ENCODE measurements at places on chromosomes 4 and X.

- DNase-seq: peak; percentile 62
Measured at GRCh38 chr4:99405433-99406115, 29.6 kb downstream of the ADH7 start.

- no peak for DNase-seq
Measured at GRCh38 chr4:6472008-6472386, 417 bp downstream of the PPP2R2C start.

- DNase-seq: peak; percentile 80
Measured at GRCh38 chrX:53716328-53717088, 30.0 kb upstream of the HUWE1 start.

DNA sequence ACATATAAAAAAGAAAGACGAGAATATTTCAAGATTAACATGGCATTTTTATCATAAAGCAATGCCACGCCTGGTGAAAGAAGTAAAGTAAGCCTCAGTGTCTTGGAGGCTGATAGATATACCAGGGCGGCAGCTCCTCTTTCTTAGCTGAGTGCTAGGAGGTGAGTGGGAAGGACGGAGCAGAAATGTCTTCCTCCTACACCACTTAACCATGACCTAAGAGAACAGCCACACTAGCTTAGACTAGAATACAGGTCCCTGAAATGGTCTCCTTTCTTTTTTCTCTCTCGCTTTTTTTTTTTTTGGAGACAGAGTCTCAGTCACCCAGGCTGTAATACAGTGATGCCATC lies 75.0 kb downstream of the NAF1 start:
- DNase-seq: no peak

GRCh38 chrX:30831082-30831481 lies 58.0 kb downstream of the TAB3 start:
- DNase-seq: no peak

GRCh38 chrX:139200793-139201192 lies 329.7 kb upstream of the F9 start:
- DNase-seq: peak; percentile 84

GRCh38 chr4:36241771-36242170 lies 2.5 kb downstream of the ARAP2 start:
- no peak for DNase-seq

- no peak for DNase-seq
Measured at GRCh38 chr4:151202851-151203455, 74.0 kb upstream of the PRSS48 start.

DNA sequence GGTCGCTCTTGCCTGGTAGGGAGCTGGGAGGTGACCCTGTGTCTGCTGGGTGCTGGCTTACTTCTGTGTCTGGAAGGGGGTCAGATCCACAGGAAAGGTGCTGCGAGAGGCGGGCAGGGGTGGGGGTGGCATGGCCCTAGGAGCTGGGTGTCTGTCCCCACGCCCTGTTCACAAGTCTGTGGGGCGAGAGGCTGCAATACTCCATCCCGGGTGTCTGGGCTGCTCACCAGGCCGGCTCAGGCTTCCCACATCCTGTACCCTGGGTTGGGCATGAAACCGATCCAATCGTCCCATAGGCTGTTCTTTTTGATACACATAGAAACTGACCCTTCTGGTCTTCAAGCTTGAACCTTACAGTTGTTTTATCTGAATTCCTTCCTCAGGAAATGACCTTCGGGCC lies 993 bp upstream of the CTAG2 start:
- DNase-seq: no peak

GRCh38 chr4:113145147-113145518 lies 95.7 kb downstream of the ANK2 start:
- no peak for DNase-seq

DNA sequence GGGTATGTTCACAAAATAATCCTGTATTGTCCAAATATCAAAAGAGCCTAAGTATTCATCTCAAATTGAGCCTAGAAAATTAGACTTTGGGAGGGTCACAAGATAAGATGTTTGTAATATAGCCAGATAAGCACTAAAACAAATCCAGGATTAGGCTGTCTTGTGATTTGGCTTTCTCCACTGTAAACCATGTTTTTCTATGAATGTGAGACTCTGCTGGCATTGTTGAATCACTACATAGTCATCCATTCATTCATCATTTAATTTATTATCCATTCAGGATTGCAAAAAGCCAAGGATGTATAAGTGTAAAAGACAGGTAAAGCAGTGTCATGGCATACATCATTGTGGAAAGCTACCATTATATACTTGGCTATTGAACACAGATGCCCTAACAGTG lies 148.0 kb downstream of the GRID2 start:
- no peak for DNase-seq

DNA sequence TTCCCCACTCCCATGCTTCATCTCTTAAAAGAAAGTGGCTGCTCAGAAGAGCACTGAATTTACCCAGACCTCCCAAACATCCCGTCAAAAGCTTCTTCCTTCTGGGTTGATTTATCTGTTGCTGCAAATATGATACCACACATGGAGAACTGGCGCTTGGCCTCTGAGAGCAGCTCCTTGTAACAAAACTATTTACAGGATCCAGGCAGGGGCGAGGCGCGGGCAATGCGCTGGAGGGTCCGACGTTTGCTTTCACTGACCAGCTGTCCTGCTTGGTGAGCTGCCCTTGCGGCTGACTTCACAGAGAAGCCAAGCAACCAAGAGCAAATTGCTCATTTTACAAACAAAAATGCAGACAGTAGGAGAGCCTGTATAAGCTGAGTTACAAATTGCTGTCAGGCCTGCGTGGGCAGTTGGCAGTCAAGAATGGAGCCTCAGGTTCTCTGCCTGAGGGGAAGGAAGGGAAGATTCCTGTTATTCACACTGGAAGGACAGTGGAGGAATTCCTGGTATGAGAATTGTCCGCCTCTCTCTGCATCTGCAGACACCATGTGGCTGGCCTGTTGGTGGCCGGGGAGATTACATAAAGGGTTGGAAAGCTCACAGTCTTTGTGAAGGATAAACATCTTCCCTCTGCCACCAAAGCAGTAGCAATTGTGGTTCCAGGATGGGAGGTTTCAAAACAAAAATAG lies 192.2 kb upstream of the LEF1 start:
- peak; percentile 83 for DNase-seq

GRCh38 chrX:2542826-2543521 lies 42.2 kb upstream of the DHRSX start:
- no peak for DNase-seq

- no peak for DNase-seq
Measured at GRCh38 chr4:90293320-90293719, 166.1 kb downstream of the CCSER1 start.

GRCh38 chr4:3075652-3075981 lies 1.1 kb downstream of the HTT start:
- no peak for DNase-seq

DNA sequence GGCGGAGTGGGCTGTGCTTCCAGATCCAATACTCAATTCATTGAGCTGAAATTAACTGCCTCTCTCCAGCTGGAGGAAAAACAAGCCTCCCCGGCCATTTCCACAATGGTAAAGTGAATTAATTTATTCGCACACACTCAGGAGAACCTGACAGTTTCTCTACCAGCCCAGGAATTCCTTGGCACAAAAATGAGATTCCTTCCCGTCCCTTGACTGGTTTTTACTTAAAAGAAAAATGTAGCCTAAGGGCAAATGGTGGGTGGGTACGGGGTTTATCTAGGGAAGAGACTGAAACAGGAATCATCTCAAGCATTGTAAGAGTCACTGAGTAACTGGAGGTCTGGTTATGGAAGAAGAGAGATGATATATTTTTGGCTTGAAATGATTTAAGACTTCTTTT lies 102.7 kb downstream of the VCX3A start:
- peak; percentile 5 for DNase-seq

GRCh38 chr4:179552131-179552530 lies 2109.9 kb upstream of the AGA start:
- no peak for DNase-seq

DNA sequence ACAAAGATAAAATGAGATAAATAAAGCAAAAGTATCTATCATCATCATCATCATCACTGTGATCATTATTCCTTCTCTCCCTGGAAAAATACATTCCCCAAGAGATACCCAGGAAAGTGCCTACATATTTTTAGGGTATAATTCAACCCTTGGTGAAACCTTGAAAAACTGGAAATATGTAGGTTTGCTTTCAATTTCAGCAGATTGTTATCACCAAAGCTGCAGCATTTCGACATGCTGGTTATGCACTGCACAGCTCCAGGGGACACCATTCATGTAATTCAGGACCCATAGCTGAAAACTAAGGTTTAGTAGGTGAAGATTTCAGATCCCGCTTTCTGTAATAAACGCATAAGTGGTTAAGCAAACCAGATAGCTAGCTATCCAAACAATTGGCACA lies 28.4 kb upstream of the FBXW7 start:
- no peak for DNase-seq
